ENCODE measurements at places on chromosomes 16 and 17.

DNA sequence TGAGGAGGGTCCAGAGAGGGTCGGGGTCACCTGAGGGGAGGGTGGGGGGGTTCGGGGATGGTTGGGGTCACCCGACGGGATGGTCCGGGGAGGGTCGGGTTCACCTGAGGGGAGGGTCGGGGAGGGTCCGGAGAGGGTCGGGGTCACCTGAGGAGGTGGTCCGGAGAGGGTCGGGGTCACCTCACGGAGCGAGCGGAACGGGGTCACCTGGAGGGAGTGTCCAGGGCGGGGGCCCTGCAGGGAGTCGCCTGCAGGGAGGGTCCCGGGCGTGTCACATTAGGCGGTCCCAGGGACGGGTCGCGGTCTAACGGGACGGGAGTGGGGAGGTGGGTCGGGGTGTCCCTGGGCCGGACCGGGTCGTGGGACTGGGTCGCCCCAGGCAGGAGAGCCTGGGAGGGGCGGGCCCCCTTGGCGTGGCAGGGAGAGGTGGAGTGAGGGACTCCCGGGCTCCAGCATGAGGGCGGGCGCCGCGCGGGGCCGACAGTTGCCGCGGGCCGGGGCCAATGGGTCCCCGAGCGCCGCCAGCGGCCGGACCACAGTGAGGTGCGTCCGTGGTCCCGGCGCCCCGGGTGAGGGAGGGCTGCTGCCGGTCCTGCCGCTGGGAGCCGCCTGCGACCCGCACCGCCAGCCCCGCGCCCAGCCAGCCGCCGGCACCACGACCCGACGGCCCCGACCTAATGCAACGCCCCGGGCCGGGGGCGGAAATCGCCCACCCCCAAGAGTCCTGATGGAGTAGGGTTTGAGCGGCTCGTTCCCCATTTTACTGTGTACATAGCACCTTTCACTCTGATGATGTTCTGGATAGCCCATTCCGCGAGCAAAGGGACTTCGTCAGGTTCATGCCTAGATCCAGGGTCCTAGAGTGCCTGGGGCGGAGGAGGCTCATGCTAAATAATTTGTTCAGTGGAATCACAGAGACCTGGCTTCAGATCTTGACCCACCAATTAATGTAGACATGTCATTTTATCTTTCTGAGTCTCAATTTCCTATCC lies 1.2 kb upstream of the ABCA3 start:
- DNase-seq, result no peak

GRCh38 chr17:14755002-14755401 lies 454.1 kb downstream of the HS3ST3B1 start:
- DNase-seq, result no peak

DNA sequence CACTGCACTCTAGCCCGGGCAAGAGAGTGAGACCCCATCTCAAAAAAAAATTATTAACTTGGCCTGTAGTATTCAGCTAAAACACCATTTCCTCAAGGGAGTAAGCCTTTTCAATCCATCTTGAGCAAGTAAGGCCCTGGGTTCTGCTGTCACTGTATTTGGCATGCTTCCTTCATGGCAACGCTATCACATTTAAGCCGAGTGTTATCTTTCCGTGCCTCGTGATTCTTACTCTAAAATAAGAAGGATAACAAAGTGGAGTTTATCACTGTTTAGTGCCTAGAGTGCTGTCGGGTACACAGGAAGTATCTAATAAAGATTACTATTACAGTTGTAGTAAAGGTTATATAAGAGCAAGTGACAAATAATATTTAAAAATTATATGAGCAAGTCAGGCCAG lies 8.8 kb downstream of the VPS53 start:
- no peak for DNase-seq

GRCh38 chr17:30336369-30337171 lies 2.7 kb upstream of the TMIGD1 start:
- DNase-seq, result peak; percentile 83
